ENCODE measurements at places on chromosomes 4 and X.

DNA sequence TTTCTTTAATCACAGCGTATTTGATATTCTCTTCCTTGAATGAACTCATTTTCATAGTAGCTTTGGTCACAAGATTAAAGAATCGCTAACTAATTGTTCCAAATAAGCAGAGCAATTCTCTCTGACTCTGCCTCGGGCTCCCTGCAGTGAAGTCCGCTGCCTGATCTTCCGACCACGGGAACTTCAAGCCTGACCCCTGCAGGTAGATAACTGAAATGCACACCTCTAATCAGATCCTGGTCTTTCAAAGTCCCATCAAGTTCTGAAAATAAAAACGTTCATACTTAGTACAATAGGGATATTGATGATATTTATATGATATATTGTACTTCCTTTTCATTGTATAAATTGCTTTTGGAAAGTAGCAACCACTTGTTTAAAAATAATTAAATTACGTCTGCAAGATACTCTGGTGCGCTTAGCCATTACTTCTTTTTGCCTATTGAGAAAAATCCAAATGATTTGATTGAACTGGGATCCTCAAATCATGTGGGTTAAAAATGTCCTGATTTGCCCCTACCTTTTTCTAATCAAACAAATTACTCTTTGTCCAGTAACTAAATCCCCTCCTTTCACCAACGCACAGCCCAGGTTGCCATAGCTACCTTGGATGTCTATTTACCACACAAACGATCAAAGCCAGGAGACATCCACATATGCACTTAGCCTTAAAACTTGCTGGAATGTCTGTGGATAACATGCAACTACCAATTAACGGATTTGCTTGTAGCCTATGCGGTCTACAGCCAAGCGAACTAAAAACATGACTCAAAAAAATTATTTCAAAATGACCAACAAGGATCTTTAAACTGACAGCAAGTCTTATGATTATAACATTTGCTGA is 4.2 kb downstream of the MID1 start:
- no peak for DNase-seq

DNA sequence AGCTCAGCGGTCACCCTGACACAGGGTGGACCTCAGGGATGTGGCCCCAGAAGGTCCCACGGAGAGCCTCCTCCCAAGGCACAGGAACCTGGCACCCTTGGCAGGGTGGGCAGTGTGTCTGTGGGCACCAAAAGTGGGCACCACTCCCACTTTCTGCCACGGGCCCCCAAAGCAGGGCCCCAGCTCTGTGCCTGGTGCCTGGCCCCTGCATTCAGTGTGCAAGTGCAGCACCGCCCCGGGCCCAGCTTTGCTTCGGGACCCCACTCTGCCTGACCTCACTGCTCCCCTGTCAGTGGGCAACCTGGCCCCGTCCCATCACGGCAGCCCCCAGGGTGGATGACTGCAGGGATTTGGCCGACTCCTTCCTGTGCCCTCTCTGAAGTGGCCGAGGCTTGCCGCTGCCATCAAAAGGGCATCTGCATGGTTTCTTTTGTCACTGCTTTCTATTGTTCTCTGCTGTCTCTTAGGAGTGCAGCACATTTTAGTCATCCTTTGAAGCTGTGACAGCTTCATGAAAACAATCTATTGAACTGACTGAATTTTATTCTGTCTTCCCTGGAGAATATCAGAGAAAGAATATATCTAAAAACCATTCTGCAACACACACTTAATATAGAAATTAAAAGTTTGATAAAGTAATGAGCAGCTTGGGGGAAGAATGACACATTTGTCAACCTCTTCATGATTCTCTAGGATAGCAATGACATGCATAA is 302.4 kb downstream of the FAM47B start:
- DNase-seq, result no peak

GRCh38 chrX:12972878-12973560 is 1.9 kb upstream of the TMSB4X start:
- DNase-seq, result no peak

DNA sequence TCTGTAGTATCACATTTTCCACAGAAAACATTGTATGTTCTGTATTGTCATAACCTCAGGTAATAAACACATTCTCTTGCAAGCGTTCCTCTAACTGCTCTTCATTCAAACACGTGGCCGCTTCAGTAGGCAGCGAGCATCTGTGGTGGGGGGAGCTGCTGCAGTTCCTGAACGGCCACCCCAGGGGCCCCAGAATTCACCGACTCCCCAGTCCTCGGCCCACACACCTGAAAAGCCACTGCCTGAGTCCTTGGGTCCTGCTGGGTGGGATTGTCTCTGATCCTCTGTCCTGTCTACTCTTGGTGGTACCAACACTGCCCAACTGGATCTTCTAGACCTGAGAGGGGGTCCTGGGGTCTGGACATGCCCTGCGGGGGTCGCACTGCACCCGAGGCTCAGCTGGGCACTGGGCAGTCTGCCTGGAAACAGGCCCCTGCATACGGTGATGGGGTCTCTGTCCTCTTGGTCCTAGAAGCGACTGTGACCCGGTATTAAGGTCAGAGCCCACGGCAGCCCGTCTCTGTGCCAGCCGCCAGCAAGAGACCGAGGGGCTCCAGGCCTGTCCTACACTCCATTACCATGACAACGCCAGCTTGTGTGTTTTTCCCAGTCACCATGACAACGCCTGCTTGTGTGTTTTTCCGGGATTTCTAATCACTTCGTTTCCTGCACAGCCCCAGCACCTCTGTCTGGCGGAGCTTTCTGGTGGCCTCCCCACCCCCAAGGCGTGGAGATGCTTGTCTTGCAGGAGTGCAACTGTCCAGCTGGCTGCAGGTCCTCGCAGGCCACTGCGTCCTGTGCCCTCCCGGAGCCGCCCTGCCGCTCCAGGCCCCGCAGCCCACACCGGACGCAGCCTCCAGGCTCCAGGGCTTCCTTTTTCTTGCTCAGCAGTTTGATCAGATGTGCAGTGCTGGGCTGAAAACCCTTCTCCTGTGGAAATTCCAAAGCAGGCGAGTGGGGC is 16.0 kb downstream of the CTBP1 start:
- no peak for DNase-seq

Data from smooth muscle cell of the brain vasculature (primary cell).